ENCODE measurements at places on chromosomes 13 and 19.

DNA sequence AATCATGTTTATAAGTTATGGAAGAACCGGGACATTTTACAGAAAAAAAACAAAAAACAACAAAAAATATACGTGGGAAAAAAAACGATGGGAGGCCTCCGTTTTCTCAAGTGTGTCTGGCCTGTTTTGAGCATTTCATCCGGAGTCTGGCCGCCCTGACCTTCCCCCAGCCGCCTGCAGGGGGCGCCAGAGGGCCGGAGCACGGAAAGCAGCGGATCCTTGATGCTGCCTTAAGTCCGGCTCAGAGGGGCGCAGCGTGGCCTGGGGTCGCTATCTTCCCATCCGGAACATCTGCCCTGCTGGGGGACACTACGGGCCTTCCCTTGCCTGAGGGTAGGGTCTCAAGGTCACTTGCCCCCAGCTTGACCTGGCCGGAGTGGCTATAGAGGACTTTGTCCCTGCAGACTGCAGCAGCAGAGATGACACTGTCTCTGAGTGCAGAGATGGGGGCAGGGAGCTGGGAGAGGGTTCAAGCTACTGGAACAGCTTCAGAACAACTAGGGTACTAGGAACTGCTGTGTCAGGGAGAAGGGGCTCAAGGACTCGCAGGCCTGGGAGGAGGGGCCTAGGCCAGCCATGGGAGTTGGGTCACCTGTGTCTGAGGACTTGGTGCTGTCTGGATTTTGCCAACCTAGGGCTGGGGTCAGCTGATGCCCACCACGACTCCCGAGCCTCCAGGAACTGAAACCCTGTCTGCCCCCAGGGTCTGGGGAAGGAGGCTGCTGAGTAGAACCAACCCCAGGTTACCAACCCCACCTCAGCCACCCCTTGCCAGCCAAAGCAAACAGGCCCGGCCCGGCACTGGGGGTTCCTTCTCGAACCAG lies 1.8 kb upstream of the APOE start:
- DNase-seq, result peak; percentile 13

GRCh38 chr19:2491130-2491801 lies 15.3 kb downstream of the GADD45B start:
- DNase-seq, result no peak

- DNase-seq, result no peak
Measured at GRCh38 chr13:88764103-88764502, 1092.9 kb downstream of the SLITRK5 start.

- DNase-seq, result no peak
Measured at GRCh38 chr19:8643860-8644653, 13.6 kb downstream of the NFILZ start.

GRCh38 chr13:28573595-28574373 lies 78.9 kb upstream of the FLT1 start:
- DNase-seq, result no peak

- DNase-seq, result no peak
Measured at GRCh38 chr19:30535011-30535410, 162.8 kb downstream of the ZNF536 start.

DNA sequence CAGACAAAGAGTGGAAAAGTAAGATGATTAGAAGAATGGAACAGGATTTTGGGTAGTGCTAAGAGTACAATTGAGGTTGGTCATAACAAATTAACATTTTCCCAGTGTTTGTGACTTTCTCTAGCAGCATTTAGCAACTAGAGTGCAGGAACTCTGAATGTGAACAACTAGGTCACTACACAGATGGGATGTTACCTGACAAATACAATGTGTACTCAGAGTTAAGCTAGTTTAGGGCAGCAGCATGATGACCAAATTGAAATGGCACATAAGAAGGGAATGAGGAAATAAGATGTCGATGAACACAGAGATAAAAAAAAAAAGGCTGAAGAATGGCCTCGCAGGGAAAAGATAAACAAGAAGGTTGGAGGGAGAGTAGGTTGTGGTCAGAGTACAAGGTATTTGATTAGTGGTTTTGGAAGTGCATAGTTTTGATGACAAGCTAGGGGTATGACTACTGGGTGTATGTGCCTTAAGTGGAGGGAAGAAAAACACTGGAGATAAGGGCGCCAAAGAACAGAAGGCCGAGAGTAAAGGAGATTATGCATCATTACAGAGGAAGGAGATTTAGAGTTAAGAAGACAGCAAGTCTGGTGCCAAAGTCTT lies 381.1 kb downstream of the FGF14 start:
- no peak for DNase-seq

DNA sequence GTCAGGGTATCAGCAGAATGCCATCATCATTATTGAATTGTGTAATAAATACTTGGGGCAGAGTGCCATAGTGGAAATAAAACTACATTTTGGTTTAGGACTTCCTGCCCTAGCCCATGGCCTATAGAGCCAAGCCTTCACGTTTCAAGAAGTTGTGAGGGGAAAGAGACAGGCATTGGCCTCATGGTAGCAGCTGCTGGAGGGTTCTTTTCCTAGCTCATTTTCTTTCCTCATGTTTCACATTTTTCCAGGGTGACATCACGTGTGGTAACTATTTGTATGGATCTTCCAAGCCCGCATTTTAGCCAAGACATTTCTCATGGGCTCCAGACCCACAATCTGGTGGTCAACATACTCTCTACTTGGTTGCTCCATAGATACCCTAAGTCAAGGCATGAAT lies 80.4 kb downstream of the LRCH1 start:
- DNase-seq, result no peak

DNA sequence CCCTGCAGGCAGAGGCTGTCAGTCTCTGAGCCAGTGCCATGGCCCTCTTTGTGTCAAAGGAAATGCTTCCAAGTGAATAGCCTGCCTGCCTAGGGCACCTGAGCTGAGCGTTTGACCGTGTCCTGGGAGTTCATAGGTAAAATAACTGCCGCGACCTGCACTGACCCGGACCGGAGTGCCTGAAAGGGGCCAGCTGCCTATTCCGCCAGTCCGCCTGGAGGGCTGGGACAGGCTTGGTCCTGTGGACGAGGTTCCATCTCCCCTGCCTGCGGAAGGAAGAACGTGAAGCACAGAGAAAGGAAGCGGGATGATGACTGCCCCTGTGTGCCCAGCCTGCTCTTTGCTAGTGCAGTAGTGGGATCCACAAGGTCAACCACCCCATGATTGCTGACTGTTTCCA lies 17.5 kb upstream of the ZNF492 start:
- DNase-seq, result no peak

GRCh38 chr13:113642563-113642962 lies 15.4 kb downstream of the ATP4B start:
- DNase-seq, result no peak

GRCh38 chr19:4909156-4909896 lies at the start of gene UHRF1:
TSS of gene UHRF1 (plus strand) at chr19:4909501. CDS start at chr19:4910886, 1,385 bp downstream.
- DNase-seq, result no peak

GRCh38 chr19:13848798-13849676 lies 27.9 kb upstream of the NANOS3 start:
- DNase-seq, result no peak

DNA sequence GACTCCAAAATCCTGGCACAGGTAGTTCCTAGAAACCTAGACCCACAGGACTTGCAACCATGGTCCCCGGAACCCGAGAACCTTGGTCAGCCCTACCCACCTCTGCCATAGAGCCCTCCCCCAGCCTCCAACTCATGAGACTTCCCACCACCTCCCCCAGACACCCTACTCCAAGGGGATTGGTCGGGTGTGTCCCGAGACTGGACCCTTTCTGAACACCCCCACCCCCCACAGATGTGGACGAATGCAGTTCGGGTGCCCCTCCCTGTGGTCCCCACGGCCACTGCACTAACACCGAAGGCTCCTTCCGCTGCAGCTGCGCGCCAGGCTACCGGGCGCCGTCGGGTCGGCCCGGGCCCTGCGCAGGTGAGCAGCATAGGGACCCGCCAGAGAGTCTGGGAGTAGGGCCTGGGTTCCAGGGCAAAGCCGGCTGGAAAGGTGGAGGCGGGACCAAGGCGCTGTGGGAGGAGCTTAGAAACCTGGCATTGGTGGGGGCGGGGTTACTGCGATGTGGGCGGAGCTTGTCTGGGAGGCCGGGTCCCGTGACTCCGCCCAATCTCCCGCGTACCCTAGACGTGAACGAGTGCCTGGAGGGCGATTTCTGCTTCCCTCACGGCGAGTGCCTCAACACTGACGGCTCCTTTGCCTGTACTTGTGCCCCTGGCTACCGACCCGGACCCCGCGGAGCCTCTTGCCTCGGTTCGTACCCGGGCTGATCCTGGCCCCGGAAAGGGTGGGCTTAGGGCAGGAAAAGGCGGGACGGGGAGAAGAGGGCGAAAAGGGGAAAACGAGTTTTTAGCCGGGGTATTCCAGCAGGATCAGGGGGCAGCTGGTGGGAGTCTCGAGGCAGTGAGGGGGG lies 11.9 kb downstream of the LTBP4 start:
- no peak for DNase-seq

- no peak for DNase-seq
Measured at GRCh38 chr19:48371367-48371766, 7.2 kb downstream of the SYNGR4 start.

DNA sequence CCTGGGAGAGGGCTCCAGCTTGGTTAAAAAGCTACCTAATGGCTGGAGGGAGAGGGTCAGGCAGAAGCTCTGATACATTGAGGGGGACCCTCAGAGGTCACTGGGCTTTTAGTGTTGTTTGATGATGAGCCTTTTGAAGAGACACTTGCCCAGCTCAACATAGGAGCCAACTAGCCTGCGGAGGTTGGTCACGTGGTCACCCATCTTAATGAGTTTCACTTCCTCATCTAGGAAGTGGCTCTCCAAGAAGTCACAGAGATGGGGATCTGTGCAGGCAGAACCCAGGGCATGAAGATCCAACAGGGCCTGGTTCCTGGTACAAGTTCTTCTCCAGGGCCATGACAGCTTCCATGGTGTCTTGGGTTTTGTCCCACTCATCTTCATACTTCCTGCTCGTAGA lies 33.4 kb downstream of the IPO5 start:
- no peak for DNase-seq

GRCh38 chr19:2034729-2035589 lies 16.1 kb downstream of the MKNK2 start:
- DNase-seq, result peak; percentile 20

GRCh38 chr13:48126944-48127830 lies 32.3 kb upstream of the MED4 start:
- DNase-seq, result peak; percentile 7

DNA sequence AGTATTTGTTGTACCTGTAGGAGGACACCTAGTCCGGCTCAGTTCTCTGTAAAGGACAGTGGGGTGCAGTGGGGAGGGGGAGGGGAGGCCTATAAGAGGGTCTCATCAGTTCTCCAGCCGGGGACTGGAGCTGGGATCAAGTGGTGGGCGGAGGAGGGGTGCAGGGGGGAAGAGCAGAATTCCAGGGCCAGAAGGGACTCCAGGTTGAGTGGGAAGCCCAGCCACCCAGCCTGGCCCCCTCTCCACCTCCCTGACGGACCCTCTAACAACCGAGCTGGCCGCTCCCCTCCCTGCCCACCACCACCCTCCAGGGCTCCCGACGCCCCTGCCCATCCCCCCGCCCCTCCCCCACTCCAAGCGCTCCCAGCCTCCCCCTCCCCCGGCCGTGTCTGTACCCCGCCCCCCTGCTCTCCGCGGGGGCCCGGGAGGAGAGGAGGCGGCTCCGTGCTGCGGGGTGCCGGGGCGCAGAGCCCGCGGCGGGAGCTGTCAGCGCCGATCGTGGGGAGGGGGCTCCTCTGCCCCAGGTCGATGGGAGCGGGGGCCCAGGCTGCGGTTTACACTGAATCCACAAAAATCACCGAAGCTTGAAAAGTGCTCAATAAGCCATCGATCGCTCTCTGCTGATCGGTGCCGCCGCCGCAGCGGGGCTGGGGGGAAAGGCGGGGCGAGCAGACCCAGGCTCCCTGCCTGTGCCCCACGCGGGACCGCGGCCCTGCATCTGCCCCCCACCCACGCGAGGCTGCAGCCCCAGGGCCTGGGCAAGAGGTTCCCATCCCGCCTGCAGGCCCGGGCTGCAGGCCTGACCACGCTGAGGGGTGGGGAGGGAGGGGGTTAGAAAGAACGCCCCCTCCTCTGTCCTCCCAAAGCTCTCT lies 34.6 kb upstream of the ONECUT3 start:
- DNase-seq, result no peak

DNA sequence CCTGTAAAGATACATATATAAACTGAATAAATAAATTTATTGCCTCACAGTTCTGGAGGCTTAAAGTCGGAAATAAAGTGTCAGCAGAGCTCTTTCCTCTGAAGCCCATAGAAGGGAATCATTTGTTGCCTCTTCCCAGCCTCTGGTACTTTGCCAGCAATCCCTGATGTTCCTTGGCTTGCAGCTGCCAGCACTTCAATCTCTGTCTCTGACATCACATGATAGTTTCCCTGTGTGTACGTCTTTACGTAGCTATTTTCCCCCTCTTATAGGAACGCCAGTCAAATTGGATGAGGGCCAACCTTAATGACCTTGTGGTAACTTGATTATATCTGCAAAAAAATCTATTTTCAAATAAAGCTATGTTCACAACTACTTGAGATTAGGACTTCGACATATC lies 250.9 kb downstream of the LIG4 start:
- DNase-seq, result no peak

DNA sequence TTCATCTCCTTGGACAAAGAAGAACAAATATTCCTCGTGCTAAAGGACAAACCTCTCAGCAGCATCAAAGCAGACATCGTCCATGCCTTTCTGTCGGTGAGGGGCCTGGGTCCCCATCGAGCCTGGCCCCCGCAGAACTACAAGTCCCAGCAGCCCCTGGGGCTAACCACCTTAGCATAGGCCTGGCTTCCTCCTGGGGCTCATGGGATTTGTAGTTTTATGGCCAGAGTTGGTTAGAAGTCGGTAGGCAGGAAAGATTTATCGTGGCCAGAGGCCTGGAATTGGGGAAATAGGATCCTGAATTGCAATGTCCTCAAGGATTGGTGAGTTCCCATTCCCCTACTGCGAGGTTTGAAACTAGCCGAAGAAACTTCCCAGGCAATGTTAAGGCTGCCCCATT lies 19.6 kb downstream of the TMEM150B start:
- no peak for DNase-seq

DNA sequence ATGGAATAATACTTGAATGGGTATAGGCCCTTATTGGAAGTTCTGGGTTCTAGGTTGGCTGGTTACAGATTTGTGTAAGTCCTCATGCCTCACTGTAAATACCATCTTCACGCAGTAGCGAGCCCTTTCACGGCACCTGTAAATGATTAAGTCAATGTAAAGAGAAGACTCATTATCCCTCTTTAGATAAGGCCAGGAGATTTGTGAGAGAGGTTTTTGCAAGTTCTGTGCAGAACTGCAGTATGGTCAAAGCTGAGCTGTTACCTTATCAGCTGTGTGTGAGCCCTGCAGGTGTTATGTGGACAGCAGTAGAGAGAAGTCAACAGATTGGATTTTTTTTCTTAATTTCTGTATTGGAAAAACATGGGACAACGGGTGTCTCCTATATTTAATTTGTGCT lies 141.6 kb downstream of the SHISA2 start:
- DNase-seq, result no peak

- no peak for DNase-seq
Measured at GRCh38 chr19:31678421-31678820, 329.2 kb upstream of the TSHZ3 start.

GRCh38 chr13:106101201-106101600 lies 434.3 kb downstream of the EFNB2 start:
- no peak for DNase-seq

- DNase-seq, result no peak
Measured at GRCh38 chr19:3599776-3600187, 6.9 kb downstream of the TBXA2R start.

GRCh38 chr13:109483284-109483683 lies 303.1 kb downstream of the IRS2 start:
- no peak for DNase-seq

GRCh38 chr13:98411013-98411412 lies 165.9 kb downstream of the STK24 start:
- no peak for DNase-seq
